ENCODE measurements at places on chromosomes 2 and 18.

DNA sequence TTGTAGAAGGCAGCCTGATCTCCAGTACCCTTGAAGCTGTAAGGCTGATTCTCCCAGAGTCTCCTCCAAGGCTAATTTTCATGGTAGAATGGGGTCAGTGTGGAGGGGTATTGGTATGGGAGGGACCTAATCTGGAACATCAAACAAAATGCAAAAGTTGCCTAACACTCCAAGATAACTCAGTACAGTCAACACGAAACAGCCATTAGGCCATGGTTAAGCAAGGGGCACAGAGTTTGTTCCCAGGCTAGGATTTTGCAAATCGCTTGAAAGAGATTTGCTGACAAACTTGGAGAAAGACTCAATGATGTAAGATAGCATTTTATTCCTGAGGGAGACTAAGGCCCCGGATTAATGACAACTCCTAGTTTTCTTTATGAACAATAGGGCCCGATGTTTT, 5.4 kb downstream of the PID1 start:
- DNase-seq: no peak

GRCh38 chr2:44456946-44457345, 95.2 kb downstream of the CAMKMT start:
- no peak for DNase-seq

DNA sequence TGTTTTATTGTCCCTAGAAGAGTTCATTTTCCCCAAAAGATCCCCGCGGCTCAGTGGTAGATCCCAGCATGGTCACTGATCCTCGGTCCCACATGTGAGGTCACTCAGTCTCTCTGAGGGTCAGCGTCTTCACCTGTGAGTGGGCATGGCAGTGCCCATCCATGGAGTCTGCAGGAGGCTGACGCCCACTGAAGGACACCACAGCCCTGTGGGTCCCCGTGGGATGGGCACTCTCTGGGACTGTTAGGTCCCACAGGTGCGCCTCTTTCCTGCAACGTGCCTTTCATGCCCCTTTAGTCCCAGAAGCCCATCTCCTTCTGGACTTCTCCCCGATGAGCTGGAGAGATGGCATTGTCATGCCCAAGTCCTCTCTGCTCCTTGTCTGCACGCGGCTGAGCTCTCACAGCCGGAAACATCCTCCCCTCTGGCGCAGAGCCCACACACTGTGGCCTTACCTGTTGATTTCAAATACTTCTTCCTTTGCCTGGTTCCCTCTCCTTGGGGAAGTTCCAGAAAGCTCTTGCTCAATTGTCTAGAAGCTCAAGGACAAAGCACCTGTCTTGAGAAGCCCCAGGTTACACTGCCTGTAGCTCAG, 75.9 kb downstream of the PTGR3 start:
- no peak for DNase-seq

- DNase-seq: peak; percentile 35
Observed at GRCh38 chr2:172172513-172173173, 69.9 kb upstream of the DLX2 start.

DNA sequence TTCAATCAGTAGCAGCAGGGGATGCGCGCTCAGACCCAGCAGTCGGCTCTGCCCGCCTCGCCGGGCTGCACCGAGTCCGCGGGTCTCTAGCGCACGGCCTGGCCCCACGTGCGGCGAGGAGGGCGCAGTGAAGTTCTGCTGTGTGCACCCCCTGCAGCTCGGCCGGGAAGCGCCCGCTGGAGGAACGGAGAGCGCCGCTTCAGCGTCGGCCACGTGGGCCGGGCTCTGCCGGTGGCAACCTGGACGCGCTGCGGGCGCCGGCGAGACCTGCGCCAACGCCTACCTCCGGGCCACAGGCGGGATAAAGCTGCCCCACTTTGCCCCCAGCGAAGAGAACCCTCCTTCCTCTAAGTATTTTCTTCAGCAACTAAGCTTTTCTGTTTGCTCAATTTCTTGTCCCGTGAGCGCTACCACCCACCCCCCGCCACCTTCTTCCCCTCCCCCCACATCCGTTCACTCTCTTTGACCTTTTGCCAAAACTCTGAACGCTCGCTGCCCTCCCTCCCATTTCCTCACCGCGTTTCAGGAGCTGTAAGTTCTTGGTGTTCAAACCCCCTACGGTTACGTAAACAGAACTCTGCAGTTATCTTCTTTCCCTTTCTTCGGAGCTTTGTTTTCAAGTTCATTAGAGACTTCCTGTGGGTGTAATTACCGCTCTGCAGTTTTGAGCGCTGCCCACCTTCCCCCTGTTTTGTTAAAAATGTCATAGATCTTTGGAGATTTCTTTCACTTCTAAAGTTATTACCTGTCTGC, 42.6 kb upstream of the EDAR start:
- DNase-seq: peak; percentile 26

DNA sequence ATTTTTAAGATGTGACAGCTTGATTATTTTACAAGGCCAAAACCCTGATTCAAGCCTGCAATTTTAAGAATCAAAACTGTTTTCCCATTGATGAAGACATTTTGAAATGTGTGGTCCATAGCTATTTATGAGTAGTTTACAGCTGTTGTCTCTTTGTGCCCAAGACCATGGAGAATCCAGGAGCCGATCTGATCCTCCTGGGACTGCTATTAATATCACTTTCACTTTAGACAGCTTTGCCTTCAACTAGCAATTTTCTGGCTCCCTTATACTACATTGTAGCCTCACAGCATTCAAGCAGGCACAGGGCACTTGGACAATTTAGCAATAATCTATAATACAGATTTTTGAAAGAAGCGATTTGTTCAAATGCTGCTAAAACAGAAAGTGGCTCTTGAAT, 172.9 kb downstream of the SLC8A1 start:
- no peak for DNase-seq

DNA sequence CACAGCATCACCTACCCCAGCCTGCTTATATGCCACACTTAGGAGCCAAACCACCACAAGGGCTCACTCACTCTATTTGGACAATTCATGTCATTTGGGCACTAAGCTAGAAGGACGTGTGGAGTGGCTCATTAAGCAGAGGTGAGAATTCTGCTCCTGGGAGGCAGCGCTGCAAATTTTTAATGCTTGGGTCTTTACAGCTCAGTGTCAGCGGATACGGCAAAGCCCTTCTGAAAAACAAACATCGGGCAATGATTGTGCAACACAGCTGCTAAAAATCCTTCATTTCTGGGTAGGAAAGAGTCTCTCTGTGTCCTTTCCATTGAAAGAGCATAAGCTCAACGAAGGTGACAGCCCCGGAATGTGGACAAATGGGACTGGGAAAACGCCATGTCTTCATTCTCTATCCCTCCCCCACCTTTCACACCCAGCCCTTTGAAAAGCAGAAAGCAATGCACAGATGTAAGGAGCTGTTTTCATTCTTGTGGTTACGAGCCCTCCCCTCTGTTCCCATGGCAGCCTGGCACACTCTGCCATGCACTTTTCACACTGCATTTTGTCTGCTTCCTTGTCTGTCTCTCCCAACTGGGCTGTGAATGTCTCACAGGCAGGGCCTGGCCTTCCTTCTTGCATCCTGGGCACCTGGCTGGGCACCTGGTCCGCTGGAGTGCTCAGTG, 16.0 kb downstream of the TMEM177 start:
- DNase-seq: no peak

DNA sequence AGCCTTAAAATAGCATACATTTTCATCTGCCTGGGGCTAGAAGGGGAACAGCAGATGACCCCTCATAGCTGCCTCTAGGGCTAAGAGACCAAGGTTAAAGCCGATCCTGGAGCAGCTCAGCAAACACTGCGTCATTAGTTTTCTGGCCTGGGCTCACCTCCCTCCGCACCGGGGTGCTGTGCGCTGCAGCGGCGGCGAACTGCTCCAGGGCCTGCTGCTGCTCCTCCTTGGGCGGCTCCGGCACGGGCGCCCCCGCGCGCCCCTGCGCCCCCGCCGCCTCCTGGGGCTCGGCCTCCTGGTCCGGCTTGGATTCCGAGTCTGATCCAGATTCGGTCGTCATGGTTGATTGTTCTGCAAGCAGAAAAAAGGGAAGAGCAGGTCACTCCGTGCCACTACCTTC, 55.0 kb downstream of the EPB41L3 start:
- peak; percentile 44 for DNase-seq

DNA sequence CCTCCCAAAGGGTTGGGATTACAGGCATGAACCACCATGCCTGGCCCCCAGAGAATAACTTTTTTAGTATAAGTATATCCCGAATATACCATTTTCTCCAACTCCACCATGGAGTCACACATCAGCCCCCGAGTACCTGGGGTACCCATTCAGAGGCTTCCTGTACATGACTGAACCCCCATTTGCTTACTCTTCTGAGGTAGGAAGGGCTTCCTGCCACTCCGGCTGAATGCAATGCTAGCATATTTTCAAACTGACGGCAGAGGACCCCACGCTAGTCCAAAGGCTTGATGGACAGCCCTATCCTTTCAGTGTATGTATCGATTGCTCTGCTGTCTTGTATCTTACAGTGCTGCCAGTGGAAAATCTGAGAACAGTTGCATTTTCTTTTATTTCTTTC, 220.6 kb upstream of the SH3BP4 start:
- DNase-seq: no peak

DNA sequence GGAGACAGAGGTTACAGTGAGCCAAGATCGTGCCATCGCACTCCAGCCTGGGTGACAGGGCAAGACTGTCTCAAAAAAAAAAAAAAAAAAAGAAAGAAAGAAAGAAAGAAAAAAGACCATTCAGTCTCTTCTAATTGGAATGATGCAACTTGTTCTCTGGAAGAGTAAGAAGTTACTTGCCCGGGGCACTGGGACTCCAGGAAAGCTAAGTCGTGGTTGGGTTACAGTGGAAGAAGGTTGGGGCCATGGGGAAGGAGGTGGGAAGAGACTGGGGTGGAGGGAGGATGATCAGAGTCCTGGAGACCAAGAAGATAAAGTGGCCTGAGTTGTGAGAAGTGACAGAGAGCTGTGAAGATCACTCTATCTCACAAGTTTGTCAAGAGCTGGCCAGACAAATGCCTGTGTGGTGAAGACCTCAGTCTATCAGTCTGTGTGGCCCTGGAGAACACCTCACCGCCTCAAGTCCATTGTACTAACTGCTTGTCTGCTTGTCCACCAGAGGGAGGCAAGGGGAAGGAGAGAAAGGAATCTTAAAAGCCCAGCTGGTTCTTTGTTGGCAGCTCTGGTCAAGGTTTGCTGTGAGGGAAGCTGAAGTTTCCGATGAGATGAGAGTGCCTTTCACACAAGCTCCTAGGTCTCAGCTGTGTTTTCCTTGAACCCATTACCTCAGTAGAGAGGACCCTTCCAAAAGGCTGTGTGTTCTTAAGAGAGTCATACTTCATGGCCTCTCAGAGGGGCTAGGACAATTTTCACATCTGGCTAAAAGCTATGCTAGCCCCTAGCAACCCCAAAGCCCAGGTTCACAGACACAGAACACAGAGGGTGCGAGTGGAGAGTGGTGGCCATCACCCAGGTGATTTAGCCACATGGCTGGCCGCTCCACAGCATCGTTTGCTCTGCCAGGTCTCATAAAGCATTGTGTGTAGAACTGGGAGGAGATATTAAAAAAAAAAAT, 72.0 kb upstream of the TMEM178A start:
- DNase-seq: peak; percentile 26

DNA sequence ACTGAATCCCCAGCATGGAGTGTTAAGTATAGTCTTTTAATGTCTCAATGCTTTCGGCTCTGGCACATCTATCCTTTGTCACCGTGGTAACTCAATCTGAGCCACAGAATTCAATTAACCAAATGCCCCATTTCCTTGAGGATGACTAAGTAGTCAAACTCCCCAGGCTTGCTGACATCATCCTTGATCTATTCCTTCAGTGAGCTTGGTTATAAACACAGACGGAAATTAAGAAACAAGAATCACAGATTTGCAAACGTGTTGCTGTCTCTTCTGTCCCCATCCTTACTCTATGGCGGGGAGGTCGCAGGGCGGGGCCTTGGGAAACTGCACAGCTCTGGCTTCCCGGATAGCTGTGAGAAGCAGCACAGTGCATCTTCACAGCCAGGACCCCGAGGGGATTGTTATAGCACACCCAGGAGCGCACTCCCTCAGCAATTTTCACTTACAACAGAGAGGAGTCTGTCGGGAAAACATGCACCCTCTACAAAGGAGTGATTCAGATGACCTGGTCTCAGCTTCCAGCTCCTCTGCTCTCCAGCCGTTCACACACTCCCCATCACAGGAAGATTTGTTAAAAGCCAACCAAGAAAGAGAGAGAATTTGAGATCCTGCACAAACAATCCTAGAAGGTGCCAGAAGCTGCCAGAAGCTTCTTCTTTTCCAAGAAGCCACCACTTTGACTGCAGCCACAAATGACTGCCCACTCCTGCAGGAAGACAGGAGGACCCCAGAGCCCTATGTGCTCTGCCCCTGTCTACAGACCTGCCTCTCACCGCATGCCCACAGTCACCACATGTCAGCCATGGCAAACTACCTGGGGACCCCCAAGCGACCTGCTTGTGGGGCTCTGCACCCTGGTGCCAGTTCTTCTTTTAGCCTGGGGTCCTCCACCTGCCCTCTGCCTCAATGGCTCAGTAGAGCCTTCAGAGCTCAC, 44.9 kb upstream of the YWHAQ start:
- no peak for DNase-seq

GRCh38 chr18:48592540-48593171, 53.8 kb downstream of the CTIF start:
- no peak for DNase-seq

GRCh38 chr18:24212939-24213338, 74.1 kb downstream of the CABYR start:
- DNase-seq: no peak

DNA sequence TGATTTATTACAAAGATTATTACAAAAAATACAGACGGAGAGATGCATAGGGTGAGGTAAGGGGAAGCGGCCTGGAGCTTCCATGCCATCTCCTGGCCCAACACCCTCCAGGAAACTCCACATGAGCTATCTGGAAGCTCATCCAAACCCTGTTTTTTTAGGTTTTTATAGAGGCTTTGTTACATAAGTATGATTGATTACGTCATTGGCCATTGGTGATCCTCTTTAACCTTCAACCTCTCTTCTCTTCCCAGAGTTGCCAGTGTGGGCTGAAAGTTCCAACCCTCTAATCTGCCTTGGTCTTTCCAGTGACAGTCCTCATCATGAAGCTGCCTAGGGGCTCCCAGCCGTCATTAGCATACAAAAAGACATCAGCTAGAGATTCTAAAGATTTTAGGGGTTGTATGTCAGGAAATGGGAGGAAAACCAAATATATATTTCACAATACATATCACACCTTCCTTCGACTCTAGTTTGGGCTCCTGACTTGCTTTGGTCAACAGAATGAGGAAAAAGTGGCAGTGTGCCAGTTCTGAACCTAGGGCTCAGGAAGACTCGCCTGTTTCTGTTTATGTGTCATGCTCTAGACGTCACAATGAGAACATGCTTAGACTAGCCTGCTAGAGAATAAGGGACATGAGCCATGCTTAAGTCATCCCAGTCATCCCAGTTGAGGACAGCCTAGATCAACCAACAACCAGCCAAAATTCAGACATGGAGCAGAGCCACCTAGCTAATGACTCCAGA, 54.1 kb downstream of the ETAA1 start:
- DNase-seq: no peak

GRCh38 chr18:30177056-30177455, 865.5 kb downstream of the DSC3 start:
- DNase-seq: no peak

GRCh38 chr2:75157435-75157834, 41.9 kb downstream of the TACR1 start:
- no peak for DNase-seq

- peak; percentile 58 for DNase-seq
Observed at GRCh38 chr18:75208155-75208835, 644 bp downstream of the PTGR3 start.
